ENCODE measurements at places on chromosomes 2 and 18. TPM values are rescaled to one million over a fixed set of nuclear protein-coding genes. Genes with fewer than 3 reads are reported as not detected.

TWIST2 gene
- polyA plus RNA-seq: 0.07 TPM

CNRIP1 gene
- not detected for polyA plus RNA-seq

MSH6 gene
- polyA plus RNA-seq: 12.3 TPM

GREB1 gene
- polyA plus RNA-seq: 0.04 TPM

INHA gene
- polyA plus RNA-seq: not detected
